ENCODE measurements at places on chromosomes 16 and 17.

DNA sequence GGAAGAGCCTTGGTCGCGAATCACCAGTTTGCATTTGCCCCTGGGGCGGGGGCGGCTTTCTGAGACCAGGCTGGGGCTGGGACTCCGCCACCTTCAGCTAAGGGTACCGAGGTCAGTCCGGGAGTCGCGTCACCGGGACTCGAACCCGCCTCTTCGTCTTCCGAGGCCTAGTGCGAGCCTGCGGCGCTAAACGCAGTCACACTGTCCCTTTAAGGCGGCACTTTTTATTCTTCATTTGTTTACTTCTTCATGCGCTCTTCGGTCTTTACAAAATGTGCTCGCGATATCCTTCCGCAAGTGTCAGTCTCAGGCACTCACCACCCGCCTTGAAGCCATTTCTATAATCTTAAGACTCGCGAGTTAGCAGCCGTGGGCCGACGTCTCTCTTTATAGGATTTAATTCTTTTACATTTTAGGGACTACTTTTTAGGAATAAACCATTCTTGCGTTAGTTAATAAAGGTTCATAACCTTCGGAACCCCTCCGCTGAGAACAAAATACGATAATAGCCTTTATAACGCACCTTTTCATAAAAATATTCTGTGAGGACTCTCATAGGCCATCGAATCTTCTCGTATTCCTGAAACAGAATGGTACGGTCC is 593 bp upstream of the HEXIM1 start:
- peak; percentile 78 for DNase-seq

DNA sequence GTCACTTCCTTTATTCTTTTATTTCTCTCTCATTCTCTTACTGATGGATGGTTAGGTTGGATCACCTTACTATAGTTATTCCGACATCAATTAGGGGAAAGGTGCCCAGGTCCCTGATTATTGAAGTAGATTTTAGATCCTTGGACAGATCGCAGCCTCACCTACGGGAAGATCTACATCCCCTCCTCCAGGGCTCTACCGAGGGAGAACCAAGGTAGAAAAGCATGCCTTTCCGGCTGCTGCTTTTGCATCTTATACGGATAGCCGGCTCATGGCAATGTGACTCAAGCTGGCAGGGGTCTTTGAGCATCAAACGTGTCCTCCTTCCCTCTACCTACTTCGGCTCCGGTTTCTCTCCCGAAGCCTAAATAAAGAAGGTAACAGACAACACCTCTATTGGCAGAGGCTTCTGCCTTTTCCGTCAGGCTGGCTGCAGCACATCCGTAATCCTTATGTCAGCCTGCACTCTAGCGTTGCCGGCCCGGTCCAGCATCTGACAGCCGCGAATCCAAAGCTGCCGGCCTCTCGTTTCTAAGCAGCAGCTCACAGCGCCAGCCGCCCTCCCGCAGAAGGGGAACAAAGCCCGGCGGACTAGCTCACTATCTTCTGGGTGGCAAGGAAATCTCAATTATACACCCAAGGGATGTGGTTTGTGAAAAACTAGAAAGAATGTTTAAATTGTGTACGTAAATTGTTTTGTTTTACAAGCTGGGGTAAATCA is 46.9 kb downstream of the IRX6 start:
- DNase-seq, result no peak

GRCh38 chr16:64952177-64952576 is 169.7 kb downstream of the CDH11 start:
- DNase-seq, result no peak

- DNase-seq, result peak; percentile 50
Measured at GRCh38 chr16:84088695-84089395, 27.9 kb downstream of the MBTPS1 start.

- no peak for DNase-seq
Measured at GRCh38 chr17:15479703-15480102, 12.3 kb upstream of the CDRT4 start.

DNA sequence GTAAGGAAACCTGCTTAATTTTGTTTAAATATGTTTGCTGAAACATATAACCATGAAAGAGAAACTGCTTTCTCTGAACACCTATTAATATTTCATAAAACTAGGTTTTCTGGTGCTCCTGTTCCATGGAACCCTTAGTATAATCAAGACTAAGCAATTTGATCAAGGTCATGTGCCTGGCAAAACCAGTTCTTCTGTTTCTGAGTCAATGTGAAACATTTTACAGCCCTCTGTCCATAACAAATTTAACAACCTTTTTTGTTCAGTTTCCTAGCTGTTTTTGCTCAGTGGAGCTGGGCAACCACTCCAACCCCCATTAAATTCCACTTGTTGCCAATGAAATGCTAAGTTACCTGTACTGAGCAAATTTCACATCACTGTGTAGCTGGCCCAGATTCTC is 344.0 kb downstream of the CA10 start:
- no peak for DNase-seq

GRCh38 chr17:63436523-63437110 is 9.5 kb downstream of the CYB561 start:
- DNase-seq, result no peak

GRCh38 chr17:32141258-32141657 is 1.0 kb upstream of the RHOT1 start:
- no peak for DNase-seq

GRCh38 chr17:77150196-77150595 is 9.4 kb downstream of the SEC14L1 start:
- DNase-seq, result no peak

DNA sequence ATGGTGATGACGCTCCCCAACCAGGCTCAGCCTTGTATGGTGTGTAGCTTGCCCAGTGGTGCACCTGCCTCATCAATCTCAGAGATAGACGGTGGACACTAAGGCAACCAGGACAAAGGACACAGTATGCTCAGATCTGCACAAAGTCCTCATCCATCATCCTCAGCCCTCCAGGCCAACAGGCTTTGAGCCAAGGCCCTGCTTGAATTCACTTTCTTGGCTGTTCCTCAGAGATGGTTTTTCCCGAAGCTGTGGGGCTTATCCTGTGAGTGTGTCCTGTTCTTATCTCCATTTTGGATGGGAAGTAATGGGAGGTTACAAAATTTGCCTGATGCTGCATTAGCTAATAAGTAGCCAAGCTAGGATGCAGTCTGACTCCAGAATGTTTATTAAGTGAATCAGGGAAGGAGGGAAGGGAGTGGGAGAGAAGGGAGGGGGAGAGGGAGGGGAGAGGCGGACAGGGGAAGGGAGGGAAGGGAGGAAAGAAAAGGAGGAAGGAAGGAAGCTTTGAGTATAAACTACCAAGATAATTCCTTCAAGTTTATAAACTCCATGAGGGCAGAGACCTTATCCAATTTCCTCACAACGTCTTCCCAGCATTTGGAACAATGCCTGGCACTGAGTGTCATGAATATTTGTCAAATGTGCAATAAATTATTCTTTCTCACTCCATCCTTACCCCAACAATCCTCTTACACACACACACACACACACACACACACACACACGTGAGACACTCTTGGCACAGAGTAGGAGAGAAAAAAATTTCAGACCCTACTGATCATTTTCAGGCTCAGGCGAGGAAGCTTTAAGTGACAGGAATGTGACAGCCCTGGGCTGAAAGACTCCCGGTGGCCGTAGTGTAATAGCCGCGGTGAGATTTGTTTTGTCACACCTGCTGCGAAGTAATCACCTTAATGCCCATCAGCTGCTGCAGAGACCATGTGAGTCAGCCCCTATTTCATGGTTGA is 84.3 kb downstream of the BMERB1 start:
- DNase-seq, result no peak

GRCh38 chr17:40524243-40524965 is 23.0 kb upstream of the TNS4 start:
- DNase-seq, result no peak

GRCh38 chr17:78130437-78131101 is at the start of gene TMC8:
TMC8 (plus strand) TSS chr17:78130771; CDS start chr17:78131589, 818 bp downstream.
- DNase-seq, result peak; percentile 73

GRCh38 chr17:62681939-62682381 is 54.5 kb downstream of the MRC2 start:
- no peak for DNase-seq

DNA sequence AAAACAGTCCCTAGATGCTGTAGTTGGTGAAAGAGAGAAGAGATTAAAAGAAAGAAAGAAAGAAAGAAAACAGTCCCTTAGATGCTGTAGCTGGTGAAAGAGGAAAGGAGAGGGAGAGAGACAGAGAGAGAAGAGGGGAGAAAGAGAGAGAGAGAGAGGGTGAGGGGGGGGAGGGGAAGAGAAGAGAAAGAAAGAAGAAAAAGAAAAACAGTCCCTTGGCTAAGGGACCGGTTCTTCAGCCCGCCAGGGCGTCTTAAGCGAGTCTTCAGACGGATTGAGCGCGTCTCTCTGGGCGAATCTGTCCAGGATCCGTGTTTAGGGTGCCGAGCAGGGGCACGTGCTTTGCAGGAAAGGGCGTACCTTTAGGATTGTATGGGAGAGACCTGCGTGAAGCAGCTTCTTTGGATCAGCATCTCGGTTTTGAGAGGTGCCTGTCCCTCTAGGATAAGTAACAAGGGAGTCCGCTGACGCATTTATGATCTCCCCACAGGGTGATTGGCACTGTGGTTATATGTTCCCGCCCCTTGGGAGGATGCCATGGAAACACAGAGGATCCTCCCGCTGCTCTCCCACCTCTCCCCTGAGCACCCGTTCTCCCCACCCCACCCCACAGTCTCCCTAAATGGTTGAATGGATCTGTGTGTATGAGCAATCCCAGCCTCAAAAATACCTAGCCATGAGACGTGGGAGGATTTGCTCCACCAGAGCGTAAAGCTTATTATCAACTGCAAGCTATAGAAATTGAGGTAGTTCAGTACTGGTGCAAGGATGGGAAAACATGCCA is 16.7 kb downstream of the GNGT2 start:
- DNase-seq, result no peak

GRCh38 chr17:78753316-78754250 is 28.5 kb downstream of the CYTH1 start:
- no peak for DNase-seq

DNA sequence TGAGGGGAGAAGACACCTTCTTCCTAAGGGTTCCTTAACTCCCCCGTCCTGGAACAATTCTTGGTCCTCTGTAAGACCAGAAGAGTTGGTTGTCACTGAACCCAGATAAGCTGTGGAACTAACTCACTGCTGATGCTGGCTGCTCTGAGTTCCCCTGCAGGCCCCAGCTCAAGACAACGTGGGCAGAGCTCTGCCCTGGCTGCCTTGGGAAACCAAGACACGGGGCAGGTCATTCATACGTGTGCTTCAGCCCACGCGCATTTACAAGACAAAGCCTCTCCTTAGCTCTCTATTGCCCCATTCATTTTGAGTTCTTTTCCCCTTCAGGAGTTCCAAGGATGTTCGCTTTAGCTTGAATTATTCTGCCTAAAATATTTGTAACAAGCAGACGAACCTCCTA is 3.4 kb upstream of the NAT9 start:
- no peak for DNase-seq
